ENCODE measurements at places on chromosomes 5 and 9. TPM values are rescaled to one million over a fixed set of nuclear protein-coding genes. Genes with fewer than 3 reads are reported as not detected.
A peak's percentile ranks its signal among the peaks of the same experiment; 100 is the strongest.

PCDHA10 gene
- 6.7 TPM for total RNA-seq

LOX gene
- total RNA-seq = 320 TPM

GRCh38 chr9:38338342-38339018, 54.0 kb upstream of the ALDH1B1 start:
- H3K27me3 ChIP-seq = no peaks in the 10 kb centered on the region
- H3K4me1 ChIP-seq = peaks cover 14% of the 10 kb centered on the region
- H3K27ac ChIP-seq = no peak overlapping the region
- DNase-seq = no peak

DNA sequence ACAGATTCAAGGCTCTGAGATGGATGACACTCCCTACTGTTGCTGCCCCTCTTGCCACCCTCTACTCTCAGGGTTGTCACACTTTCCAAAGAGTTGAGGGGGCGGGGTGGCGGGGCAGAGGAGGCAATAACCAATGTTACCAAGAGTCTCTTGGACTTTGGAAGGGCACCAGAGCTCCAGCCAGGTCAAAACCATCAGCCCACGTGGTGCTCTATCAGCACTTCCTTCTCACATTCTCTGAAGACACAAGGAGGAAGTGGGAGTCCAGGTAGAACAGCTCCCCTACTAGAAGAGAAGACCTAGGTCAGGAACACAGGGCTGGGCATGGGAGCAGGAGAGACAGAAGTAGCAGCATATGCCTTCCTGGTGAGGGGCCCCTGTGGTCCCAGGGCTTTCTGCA, 33.0 kb upstream of the PIK3R1 start:
- peaks cover 3% of the 10 kb centered on the region for H3K4me1 ChIP-seq
- no peak overlapping the region for H3K27ac ChIP-seq
- no peak for DNase-seq
- H3K4me3 ChIP-seq = no peak overlapping the region
- H3K36me3 ChIP-seq = no peaks in the 10 kb centered on the region
- H3K27me3 ChIP-seq = no peaks in the 10 kb centered on the region

GRCh38 chr5:31887556-31887955, 248.6 kb downstream of the PDZD2 start:
- DNase-seq = no peak
- no peaks in the 10 kb centered on the region for H3K27me3 ChIP-seq
- H3K36me3 ChIP-seq = no peaks in the 10 kb centered on the region
- no peak overlapping the region for H3K27ac ChIP-seq
- peaks cover 38% of the 10 kb centered on the region for H3K4me1 ChIP-seq

DNA sequence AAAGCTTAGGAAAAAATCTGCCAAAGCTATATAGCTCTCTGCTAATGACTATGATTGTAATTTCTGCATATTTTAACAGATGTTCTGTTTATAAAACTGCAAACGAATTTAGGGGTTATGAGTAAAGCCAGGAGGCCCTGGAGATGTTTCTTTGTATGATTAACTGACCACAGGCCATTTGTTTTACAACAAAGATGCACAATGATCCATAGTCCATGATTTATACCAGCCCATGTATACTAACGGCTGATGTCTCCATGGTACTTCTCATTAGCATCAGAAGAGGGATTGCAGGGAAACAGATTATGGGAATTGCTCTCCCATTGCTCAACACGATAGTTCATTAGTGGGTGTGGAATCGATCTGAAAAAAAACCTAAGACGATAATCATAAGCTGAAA, 78.9 kb downstream of the PPP2R2B start:
- H3K27ac ChIP-seq = no peak overlapping the region
- no peak for DNase-seq
- H3K4me1 ChIP-seq = peaks cover under 1% of the 10 kb centered on the region
- H3K27me3 ChIP-seq = peaks cover 3% of the 10 kb centered on the region

DNA sequence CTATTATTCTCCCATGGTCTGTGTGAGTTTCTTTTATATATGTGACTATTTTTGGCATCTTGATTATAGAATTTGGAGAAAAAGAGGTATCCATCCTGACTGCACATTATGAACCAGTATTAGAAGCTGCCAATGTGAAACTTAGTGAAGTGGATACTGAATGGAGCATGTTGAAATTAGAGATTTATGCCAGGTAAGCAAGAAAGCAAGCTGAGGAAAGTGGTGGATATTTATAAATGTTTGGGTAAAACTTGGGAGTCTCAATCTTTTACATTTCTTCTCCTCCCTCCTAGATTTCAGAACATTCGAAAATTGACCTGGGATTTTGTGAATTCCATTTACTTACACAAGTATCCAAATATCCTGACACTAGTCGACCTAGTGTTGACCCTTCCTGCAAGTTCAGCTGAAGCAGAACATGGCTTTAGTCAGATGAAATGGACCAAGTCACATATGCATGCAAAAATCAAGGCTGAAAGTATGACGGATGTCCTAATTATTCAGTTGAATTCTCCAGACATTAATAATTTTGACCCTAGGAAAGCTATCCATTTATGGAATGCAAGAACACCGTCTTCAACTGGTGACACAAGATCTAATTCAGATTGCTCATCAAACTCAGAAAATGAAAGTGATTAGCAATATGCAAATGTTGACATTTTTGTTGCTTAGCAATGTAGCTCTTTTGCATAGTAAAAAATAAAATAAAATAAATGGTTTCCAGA, 66.8 kb upstream of the IL7R start:
- H3K4me3 ChIP-seq = no peak overlapping the region
- H3K27ac ChIP-seq = no peak overlapping the region
- no peak for DNase-seq
- peaks cover 10% of the 10 kb centered on the region for H3K4me1 ChIP-seq
- no peaks in the 10 kb centered on the region for H3K36me3 ChIP-seq

PCDHB6 gene
- total RNA-seq = 1.2 TPM

GRCh38 chr5:18553269-18553668, 919.0 kb downstream of the TAF11L14 start:
- no peaks in the 10 kb centered on the region for H3K36me3 ChIP-seq
- peak overlapping the region; percentile 58 for H3K27ac ChIP-seq
- H3K27me3 ChIP-seq = no peaks in the 10 kb centered on the region
- no peak overlapping the region for H3K4me3 ChIP-seq
- H3K4me1 ChIP-seq = peaks cover 6% of the 10 kb centered on the region

DNA sequence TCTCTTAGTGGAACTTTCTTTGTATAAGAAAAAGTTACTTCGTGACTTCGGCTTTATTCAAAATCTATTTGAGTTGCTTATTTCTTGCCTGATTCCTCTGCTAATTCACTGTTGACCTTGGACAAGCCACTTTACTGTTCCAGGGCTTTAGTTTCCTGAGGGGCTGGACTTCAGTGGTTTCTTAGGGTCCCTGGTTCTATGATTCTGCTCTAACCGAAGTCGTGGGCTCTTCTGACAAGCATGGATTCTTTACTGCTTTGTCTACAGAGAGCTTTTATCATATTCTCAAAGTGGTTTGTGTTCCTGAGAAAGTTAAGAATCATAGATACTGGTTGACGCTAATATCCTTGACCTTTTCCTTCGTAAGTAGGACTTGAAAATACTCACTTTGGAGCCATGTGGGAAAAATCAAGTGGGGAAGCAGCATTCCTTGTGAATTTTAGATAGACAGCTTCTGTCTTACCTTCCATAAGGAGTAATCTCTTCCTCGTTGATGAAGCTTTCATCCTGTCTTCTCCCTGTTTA, 21.1 kb downstream of the EXOSC2 start:
- peaks cover 37% of the 10 kb centered on the region for H3K4me1 ChIP-seq
- peak overlapping the region; percentile 99 for H3K27ac ChIP-seq
- no peak for DNase-seq
